ENCODE measurements at places on chromosomes 2 and 18. TPM values are rescaled to one million over a fixed set of nuclear protein-coding genes. Genes with fewer than 3 reads are reported as not detected.

GRCh38 chr2:89829828-89830227 is 1138.4 kb downstream of the RPIA start:
- H3K4me1 ChIP-seq, result no peaks in the 10 kb centered on the region
- H3K27me3 ChIP-seq, result no peaks in the 10 kb centered on the region
- no peak for DNase-seq
- H3K4me3 ChIP-seq, result no peak overlapping the region

GRCh38 chr18:39667905-39668304 is 2102.3 kb upstream of the CELF4 start:
- no peak overlapping the region for H3K27ac ChIP-seq
- H3K36me3 ChIP-seq, result no peaks in the 10 kb centered on the region
- no peak overlapping the region for H3K4me3 ChIP-seq
- no peaks in the 10 kb centered on the region for H3K27me3 ChIP-seq
- DNase-seq, result peak; percentile 36

- H3K27ac ChIP-seq, result no peak overlapping the region
- no peaks in the 10 kb centered on the region for H3K27me3 ChIP-seq
- no peaks in the 10 kb centered on the region for H3K4me1 ChIP-seq
- peak; percentile 5 for DNase-seq
- H3K4me3 ChIP-seq, result no peak overlapping the region
Measured at GRCh38 chr2:198913394-198914152, 544.2 kb downstream of the SATB2 start.

DNA sequence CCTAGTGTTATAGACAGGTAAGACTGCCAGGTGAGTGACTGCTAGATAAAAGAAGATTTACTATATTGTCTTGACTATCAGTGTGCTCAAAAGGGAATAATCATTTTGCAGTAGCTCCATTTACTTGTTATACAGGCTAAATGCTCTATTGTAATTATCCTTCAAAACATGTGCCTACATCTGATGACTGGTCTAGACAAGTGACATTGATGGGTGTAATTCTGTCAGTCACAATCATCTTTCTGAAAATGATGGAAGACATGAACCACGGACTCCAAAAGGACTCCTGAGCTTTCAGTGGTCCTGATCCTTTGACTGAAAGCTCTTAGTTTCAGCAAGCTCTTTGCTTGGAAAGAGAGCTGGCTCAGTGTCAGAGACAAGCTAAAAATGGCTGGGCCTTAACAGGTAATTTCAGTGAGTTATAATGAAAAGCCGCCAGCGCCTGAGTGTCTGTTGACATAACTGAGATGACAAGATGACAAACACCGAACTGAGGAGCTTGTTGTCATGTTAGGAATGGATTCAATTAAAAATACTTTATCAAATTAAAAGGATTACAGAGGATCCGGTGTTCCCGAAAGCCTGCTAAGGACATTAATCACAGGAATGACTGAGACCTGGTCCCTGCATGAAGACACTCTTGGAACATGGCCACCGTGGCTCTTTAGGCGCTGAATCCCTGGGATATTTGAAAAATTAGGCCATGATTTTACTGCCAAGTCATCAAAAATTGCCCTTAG is 141.7 kb downstream of the CMPK2 start:
- H3K27ac ChIP-seq, result no peak overlapping the region
- no peak overlapping the region for H3K4me3 ChIP-seq
- H3K27me3 ChIP-seq, result no peaks in the 10 kb centered on the region
- H3K4me1 ChIP-seq, result no peaks in the 10 kb centered on the region

- H3K4me1 ChIP-seq, result peaks cover 7% of the 10 kb centered on the region
- DNase-seq, result peak; percentile 88
- H3K27ac ChIP-seq, result no peak overlapping the region
- H3K27me3 ChIP-seq, result no peaks in the 10 kb centered on the region
- H3K36me3 ChIP-seq, result no peaks in the 10 kb centered on the region
Measured at GRCh38 chr2:9152975-9153642, 53.5 kb upstream of the ASAP2 start.

DNA sequence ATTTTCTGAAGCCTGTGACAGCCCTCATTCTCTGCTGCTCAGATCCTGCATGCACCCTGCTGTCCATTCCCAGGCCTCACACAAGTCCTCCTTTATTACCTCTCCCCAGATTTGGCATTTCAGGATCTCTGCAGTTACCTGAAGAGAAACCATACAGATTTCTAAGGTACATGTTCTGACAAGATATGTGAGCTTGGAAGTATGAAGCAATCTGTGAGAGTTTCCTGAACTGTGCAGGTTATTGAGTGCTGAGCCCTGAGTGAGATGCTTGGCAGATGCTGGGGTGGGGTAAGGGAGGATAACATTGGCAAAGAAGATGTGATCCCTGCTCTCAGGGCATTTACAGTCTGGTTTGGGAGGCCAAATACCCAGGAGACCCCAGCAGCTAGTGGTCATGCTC is 122.1 kb upstream of the STPG4 start:
- H3K36me3 ChIP-seq, result no peaks in the 10 kb centered on the region
- no peak overlapping the region for H3K4me3 ChIP-seq
- no peaks in the 10 kb centered on the region for H3K27me3 ChIP-seq
- DNase-seq, result no peak
- no peak overlapping the region for H3K27ac ChIP-seq
- no peaks in the 10 kb centered on the region for H3K4me1 ChIP-seq

GRCh38 chr2:96509114-96509846 is 4.1 kb upstream of the NEURL3 start:
- no peak overlapping the region for H3K27ac ChIP-seq
- no peak overlapping the region for H3K4me3 ChIP-seq
- H3K27me3 ChIP-seq, result no peaks in the 10 kb centered on the region
- H3K36me3 ChIP-seq, result no peaks in the 10 kb centered on the region
- H3K4me1 ChIP-seq, result peaks cover 4% of the 10 kb centered on the region

DNA sequence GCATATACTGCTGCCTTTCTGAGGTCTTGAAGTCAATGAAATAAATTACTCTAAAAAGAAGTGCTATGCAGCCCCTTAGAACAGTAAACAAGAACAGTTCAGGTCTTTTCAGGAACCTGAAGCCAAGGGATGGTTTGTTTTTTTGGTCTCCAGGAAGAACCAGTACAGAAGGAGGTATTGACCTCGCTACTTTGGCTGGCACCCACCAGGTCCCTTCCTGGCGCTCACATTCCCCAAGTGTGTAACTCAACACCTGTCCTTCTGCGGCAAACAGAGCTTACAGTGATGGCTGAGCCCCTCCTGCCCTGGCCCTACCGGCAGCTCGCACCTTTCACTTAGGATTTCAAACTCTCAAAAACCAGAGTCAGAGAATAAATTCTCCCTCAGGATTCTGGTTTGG is 51.9 kb downstream of the SETBP1 start:
- H3K36me3 ChIP-seq, result no peaks in the 10 kb centered on the region
- H3K27ac ChIP-seq, result no peak overlapping the region
- peaks cover 6% of the 10 kb centered on the region for H3K4me1 ChIP-seq
- no peaks in the 10 kb centered on the region for H3K27me3 ChIP-seq
- H3K4me3 ChIP-seq, result no peak overlapping the region

- no peak overlapping the region for H3K27ac ChIP-seq
- H3K36me3 ChIP-seq, result no peaks in the 10 kb centered on the region
- peaks cover 23% of the 10 kb centered on the region for H3K27me3 ChIP-seq
- H3K4me3 ChIP-seq, result no peak overlapping the region
- H3K4me1 ChIP-seq, result no peaks in the 10 kb centered on the region
- no peak for DNase-seq
Measured at GRCh38 chr2:44949329-44950151, 8.0 kb downstream of the SIX3 start.

GRCh38 chr18:11987527-11987926 is 6.2 kb downstream of the IMPA2 start:
- H3K27me3 ChIP-seq, result no peaks in the 10 kb centered on the region
- peaks cover 6% of the 10 kb centered on the region for H3K4me1 ChIP-seq
- H3K4me3 ChIP-seq, result no peak overlapping the region
- DNase-seq, result no peak
- no peaks in the 10 kb centered on the region for H3K36me3 ChIP-seq

COLEC11 gene
- total RNA-seq, result 0.77 TPM

GALR1 gene
- not detected for total RNA-seq

REL gene
- total RNA-seq, result 13.3 TPM

ALLC gene
- not detected for total RNA-seq

PMS1 gene
- total RNA-seq, result 46.5 TPM

MALL gene
- 0.24 TPM for total RNA-seq

Measured in A673 (cell line).